ENCODE measurements at places on chromosomes 7 and 10.

DNA sequence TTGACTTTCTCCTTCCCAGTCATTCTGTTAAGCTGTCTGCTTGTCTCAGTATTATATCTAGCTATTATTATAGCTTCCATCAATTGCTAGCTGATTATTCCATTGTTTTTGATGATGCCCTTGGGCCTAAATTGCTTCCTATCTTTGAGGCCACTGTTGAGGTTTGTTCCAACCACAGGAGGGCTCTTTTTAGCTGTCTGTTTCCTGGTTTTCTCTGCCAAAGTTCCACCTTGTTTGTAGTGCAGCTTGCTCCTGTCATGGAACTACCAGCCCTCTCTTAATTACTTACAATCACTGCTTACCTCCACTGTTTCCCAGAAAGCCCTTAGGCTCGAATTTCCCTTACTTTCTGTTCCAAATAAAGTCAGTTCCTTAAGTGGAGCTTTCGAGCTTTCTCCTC is 118.7 kb upstream of the SEC61G start:
- DNase-seq = no peak

GRCh38 chr10:26251925-26252324 is 35.4 kb downstream of the GAD2 start:
- no peak for DNase-seq

DNA sequence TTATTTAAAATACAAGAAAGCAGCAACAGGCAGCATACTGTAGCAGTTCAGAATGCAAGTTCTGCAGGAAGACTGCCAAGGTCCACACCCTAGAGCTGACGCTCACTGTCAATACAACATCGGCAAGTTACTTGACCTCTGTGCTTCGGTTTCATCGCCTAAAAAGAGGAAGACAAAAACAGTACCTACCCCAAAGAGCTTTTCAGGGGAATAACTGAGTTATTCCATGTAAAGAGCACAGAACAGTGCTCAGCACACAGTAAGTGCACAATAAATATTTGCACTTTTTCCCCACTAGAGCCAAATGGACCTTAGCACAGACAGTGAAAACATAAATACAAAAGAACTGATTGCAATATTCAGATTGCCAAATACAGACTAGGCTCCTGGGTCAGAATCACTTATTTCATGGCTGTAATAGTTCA is 88.6 kb downstream of the USP6NL start:
- DNase-seq = no peak

DNA sequence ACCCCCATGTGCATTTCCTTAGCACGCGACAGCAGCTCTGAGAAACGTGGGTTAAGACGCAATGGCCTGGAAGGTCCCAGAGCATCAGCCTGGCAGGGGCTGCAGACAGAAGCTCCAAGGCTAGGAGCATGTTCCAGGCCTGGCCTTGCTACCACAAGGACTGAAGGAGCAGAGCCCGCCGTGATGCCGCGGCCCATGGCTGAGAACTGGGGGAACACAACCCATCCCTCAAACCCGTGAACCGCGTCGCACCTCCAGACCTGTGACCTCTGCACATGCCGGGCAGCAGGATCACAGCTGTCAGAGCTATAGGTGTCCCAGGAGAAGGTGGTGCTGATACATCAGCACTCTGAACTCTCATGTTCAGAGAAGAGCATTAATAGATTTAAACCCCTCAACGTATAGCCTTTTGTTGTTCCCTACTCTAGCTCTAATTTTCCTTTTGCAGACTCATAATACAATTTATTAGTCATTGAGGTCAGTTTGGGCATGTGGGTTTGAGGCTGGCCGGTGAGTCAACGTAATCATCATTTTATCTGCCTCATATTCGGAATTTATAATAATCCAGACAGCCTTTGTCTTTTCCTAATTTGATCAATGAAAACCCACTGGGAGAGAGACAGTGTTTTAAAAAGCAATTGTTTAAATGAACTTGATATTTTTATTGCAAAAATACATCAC is 222.5 kb upstream of the TCERG1L start:
- no peak for DNase-seq

- DNase-seq = no peak
These were observed 7.7 kb upstream of the GSTK1 start for GRCh38 chr7:143255564-143255963.

DNA sequence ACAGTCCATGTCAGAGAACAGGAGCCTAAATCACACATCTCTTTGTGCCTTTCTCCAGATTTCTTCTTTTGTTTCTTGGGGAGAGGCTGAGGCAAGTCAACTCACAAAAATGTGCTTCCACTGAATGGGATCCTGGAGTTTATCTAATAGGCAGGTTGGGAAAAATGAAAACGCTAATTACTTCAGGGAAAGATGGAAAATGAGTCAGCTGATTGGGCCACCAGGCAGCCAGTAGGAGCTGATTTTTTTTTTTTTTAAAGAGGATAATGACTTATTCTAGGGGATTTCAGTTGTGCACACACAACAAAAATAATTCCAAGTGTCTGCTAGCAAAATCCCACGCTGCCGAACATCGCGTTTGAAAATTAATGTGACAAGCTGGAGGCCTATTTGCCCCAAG is 412.8 kb upstream of the ZMIZ1 start:
- DNase-seq = no peak

DNA sequence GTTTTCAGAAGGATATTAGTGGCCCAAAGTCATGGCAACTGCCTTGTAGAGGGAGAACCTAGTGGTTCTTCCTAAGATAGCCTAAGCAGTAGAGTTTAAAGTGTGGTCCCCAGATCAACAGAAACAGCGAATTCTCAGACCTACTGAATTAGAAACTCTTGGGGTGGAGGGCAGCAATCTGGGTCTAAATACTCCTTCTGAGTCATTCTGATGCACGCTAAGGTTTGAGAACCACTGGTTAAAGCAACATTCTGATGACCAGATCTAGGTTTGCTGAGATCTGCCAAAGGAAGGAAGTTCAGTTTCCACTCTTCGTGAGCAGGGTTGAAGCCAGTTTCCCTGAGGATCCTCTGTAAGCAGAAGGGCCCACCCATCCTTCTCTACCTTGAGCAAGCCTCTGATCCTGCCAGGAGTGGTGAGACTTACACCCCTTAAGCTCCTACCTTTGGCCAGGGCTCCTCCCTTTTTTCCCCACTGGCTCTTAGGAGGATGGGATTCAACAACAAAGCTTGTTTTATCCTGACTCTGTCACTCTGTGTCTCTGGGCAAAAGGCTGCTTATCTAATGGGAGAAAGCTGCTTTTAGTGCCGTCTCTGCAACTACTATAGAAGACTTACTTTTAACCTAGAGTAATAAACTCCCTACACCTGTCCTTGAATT is 26.8 kb upstream of the TRUB1 start:
- no peak for DNase-seq

- DNase-seq = peak; percentile 98
These were observed 9.1 kb upstream of the FXYD4 start for GRCh38 chr10:43362191-43362839.

- DNase-seq = no peak
These were observed 145.9 kb upstream of the FAM13C start for GRCh38 chr10:59508296-59508695.

DNA sequence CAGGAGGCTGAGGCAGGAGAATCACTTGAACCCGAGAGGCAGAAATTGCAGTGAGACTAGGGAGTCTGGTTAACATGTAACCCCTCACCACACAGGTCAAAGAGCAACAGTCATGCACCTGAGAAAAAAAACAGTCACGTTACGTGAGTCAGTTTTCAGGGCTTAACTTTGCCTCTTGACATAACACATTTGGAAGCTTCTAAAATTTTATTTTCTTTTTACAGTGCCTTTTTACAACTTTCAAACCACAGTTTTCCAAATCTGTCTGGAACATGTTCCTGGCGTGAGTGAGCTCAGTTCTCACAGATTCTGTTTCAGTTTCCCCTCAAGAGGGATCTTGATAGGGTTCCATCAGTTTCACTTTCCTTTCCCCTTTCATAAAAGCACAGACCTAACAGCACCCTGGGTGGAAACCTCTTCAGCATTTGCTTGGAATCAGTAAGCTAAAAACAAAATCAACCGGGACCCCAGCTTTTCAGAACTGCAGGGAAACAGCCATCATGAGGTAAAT is 4.4 kb downstream of the IFIT3 start:
- DNase-seq = peak; percentile 21

DNA sequence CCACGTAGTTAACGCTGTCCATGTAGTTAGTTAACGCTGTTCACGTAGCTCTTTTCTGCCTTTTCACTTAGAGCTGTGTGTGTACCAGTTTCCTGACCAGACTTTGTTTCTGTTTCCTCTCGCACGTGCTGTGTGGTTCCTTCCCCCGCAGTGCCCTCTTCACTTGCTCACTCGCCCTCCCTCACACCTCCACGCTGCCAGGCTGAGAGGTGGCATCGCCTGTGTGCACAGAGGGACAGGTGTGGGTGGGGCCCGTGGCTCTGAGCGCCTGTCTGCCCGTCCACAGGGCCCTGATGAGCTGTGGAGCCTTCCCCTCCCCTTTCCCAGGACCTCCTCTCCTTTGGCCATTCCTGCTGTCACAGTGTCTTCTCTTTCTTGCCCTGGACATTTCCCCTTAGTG is 30.6 kb downstream of the WDR37 start:
- no peak for DNase-seq

GRCh38 chr10:60283397-60283796 is 106.3 kb downstream of the ANK3 start:
- no peak for DNase-seq

DNA sequence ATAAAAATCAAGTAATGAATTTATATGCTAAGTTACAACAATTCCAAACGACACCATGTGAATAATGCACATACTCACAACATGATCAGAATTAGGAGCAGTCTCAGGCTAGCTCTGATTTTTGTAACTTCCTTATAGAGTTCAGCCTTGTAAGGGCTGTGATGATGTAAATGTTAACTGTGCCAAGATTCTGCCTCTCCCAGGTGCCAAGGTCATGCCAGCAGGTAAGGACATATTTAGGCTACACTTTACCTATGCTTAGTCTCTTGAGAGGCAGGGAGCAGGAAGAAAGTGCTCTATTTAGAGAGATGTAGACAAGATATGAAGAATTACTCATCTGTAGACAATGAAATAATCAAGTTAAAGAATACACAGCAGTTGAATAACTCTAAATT is 53.6 kb upstream of the AGR3 start:
- no peak for DNase-seq

GRCh38 chr10:129331207-129331838 is 135.7 kb upstream of the MGMT start:
- no peak for DNase-seq

DNA sequence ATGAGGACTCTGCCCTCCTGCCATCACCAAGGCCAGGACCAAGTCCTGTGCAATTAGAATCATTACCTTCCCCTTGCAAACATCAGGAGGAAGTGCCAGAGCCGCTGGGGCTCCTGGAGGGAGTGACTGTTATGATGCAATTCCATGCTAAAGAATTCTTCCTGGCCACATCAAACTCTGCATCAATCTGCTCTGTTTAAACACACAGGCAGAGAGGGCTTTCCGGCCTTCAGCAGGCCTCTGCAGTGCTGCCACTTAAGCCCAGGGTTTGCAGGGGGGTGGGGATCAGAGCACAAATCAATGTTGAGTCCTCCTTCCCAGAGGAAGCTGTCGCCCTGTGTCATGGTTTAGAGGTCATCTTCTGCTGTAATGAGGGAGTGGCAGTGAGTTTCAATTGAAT is 58.1 kb downstream of the CTBP2 start:
- DNase-seq = no peak

GRCh38 chr7:15305002-15305600 is 256.7 kb downstream of the AGMO start:
- no peak for DNase-seq

DNA sequence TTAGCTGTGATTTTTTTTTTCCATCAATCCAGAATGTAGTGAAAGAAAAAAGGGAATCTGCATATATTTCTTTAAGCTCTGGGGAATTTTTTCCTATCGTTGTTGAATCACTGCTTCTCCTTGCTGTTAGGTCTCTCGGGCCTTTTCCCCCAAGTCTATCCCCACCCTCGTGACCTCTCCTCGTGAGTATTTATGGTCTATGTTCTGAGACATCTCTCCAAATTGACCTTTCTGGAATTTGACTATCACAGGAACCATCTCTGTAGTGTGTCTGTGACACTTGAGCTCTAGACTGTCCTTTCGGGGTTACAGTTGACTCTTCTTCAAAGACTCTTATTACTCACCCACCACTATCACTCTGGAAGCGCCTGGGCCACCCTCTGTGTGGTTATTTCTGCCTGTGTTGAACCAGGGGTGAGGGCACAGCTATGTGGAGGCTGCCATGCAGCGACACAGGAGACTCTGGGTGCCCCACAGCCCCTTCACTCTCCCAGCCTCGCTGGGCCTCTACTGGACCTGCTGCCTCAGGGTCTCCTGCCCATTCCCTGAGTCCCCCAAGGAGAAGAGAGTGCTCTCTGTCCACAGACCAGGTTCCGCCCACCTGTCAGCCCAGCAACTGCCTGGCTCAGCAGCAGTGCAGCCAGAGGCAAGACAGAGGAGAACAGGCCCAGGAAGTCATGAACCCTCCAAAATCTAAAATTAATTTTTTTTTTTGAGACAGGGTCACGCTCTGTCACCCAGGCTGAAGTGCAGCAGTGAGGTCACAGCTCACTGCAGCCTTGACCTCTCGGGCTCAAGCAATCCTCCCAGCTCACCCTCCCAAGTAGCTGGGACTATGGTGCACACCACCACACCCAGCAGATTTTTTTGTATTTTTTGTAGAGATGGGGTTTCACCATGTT is 45.7 kb upstream of the PTPRN2 start:
- no peak for DNase-seq

GRCh38 chr7:38830826-38831225 is 78.2 kb downstream of the VPS41 start:
- no peak for DNase-seq

- DNase-seq = no peak
These were observed 346.7 kb downstream of the NRG3 start for GRCh38 chr10:82221601-82222149.

- no peak for DNase-seq
These were observed 28.2 kb downstream of the IL2RA start for GRCh38 chr10:6033954-6034353.

DNA sequence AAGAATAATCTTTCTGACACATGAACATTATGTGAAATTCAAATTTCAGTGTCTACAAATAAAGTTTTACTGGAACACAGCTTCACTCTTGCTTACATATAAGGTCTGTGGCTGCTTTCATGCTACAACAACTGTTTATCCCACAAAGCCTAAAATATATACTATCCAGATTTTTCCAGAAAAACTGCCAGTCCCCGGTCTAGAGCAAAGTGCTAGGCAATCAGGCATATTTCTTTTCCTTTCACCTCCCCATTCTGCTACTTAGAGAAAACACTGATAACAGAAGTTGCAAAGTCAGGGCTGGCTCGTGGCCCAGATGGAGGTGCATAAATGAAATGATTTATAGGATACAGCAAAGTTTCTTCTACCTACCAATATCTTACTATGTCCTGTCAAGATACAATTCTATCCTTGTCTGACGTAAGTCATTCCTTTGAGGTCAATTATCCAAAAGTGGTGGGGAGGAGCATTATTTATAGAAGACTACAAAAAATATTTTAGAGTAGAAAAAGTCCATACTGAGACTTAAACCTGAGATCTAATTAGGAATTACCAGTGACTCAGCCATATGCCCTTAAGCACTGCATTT is 384.1 kb downstream of the NXPH1 start:
- DNase-seq = no peak
